ENCODE measurements at places on chromosomes 12 and 14. TPM values are rescaled to one million over a fixed set of nuclear protein-coding genes. Genes with fewer than 3 reads are reported as not detected.

DNA sequence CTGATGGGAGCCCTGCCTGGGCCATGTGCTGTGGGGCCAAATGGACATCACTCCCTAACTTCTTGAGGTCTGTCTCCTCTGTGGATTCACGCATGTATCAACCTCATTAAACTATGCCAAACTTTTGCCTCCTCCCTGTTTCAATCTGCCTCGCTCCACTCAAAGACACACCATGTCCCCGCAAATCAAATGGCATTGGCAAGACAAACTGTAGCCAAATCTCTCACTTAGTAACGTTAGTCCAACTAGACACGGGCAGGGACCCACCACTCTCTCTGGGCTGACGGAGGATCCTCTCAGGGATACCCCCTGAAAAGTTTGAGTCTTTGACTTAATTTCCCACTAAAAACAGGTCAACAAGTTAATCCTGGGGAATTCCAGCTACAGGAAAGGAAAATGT is 8.0 kb downstream of the ZBTB39 start:
- DNase-seq = no peak

GRCh38 chr14:49623941-49624839 is 3.6 kb downstream of the MGAT2 start:
- no peak for DNase-seq

GRCh38 chr12:108643941-108644810 is 10.5 kb upstream of the SELPLG start:
- no peak for DNase-seq

DNA sequence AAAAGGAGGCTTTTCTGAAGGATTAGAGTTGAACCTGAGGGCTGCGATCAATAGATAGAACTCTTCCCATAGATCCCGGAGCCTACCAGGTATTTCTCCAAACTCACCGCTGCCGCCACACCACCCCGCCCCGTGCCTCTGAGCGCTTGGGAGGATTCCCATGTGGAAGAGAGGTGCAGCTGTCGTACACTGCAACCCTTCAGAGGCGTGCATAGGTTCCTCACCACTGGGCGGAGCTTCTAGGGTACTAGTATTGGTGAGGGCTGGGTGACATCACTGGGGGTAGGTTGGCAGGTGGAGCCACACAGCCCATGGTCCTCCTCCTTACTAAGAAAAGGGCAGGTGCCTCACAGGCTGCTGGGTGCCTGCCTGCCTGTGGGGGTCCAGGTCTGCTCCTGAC is 127.0 kb downstream of the TSPAN9 start:
- no peak for DNase-seq

- no peak for DNase-seq
These were observed 2.0 kb downstream of the SP1 start for GRCh38 chr12:53381731-53382630.

Gene DEGS2
- 0.19 TPM for total RNA-seq

- peak; percentile 90 for DNase-seq
These were observed 201.9 kb upstream of the FOXN3 start for GRCh38 chr14:89618811-89619551.

- DNase-seq = no peak
These were observed 1.0 kb downstream of the BLTP3B start for GRCh38 chr12:100141666-100141997.

DNA sequence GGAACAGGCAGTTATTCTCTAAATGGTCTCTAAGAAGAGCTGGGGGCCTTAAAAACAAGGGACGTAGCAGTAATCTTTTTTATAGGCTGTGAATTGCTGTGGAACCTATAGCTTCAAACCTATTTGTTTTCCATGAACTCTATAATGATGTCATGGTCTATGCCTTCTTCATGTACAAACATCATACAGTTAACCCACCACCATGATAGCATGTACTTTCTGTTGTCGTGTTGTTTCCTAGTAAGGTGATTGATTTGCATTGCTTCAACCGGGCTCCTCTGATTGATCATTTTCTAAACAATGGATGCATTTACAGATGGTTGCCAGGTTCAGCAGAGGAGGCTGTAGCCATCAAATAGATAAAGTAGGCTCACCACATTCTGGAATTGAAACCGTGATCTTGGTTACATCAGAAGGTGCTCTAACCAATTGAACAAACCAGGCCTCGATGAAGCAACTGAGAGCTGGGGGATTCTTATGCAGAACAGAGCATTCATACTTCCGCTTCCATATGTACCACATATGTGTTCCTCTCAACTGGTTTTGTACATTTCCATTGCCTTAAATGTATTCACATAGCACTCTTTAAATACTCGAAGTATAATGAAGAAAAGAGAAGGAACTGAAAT is 25.6 kb upstream of the PCNX1 start:
- no peak for DNase-seq

Gene CLEC1A
- not detected for total RNA-seq

Gene RNU4-1
- total RNA-seq = 2,875 TPM

DNA sequence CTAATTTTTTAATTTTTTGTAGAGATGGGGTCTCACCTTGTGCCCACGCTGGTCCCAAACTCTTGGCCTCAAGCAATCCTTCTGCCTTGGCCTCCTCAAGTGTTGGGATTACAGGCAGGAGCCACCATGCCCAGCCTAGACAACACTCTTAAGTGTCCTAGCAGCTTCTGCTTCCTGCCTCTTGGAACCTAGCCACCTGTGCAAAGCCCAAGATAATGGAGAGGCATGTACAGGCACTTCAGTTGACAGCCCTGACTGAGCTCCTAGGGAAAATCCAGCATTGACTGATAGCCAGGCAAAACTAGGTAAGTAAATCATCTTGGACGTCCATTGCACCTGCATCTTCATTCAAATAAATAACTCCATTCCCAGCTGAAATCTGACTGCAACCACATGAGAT is 15.5 kb downstream of the COX14 start:
- DNase-seq = no peak

Gene ZNF84
- total RNA-seq = 44.8 TPM

GRCh38 chr14:75521415-75522199 is 662 bp upstream of the BATF start:
- no peak for DNase-seq

Measured in osteocyte (in vitro differentiated cells).